ENCODE measurements at places on chromosomes 2 and 18.

DNA sequence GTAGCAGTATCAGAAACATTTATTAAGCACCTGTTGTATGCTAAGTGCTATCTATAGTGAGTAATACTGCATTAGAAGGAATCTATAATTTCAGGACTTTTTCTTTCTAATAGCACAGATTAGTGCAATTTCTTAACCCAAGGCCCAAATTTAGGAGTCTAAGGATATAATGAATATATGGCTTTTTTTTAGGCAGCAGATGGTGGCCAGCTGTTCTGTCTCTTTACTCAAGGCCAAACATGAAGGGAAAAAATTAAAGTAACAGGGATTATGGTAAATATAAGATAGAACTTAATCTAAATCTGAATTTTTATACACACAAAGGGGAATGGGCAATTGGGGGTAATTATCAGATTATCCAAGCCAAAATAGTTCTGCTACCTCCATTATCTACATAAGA is 230.6 kb upstream of the SP5 start:
- DNase-seq, result no peak

DNA sequence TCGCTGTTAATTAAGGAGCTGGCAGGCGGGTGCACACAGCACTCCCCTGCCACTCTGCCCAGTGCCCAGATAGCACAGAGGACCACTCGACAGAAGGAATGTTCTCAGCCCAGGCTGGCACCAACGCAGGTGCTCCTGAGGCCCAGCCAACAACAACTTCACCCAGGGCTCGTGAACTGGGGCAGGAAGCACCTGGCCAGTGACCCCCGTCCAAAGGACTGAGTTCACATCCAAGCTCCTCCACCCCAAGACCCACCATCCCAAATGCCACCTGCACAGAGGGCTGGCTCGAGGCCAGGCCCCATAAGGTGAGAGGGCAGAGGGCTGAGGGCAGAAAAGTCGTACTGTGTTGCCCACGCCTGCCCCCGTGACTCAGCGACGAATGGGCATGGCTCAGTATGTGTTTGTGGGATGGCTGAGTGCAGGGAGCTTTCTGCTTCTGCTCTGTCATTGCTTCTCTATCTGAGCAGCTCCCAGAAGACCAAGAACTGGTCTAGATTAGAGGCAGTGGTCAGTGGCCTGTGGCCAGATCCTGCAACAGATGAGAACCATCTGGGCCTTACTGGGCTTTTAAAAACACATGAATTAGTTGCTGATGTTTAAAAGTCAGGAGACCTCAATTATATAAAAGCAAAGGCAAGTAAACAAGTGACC is 68.4 kb downstream of the POLR1A start:
- peak; percentile 79 for DNase-seq

DNA sequence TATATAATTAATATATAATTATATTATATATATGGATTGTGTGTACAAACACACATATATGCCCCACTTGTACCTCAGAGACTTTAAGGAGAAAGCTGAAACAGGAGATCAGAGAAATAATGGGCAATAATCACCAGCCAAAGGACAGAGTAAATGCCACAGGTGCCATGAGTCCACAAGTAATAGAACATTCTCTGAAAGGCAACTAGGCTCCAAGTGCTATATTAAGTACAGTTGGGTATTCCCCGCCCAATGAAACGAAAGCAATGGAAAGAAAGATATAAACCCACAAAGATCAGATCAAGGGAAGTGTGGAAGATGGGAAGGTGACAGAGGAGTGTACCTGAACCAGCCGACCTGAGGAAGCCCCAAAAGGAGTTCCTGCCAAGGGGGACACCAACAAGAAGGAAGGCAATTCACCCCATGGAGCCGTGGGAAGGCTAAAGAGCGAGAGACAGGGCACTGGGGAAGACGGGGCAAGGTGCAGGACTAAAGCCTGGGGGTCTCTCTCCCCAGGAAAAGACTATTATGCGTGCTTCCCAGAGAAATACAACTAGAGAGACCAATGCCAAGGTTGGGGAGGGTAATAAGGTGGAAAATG is 19.0 kb downstream of the DYM start:
- DNase-seq, result no peak

DNA sequence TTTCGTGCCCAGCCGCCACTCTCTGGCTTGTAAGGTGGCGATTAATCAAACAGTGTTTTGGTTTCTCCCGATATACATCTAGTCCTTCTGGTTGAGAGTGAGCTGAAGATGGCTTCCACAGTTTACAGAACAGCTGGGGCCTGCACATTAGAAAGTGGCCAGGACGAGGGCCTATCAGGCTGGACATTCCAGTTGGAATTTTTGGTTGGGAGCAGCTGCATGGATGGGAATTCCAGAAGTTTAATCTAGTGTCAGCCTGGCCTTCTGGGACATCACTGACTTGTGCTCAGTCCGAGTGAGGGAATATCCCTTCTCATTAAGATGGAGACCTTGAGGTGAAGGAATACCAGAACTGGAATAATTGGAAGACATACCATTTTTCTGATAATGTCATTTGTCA is 118.1 kb upstream of the SIX2 start:
- no peak for DNase-seq

DNA sequence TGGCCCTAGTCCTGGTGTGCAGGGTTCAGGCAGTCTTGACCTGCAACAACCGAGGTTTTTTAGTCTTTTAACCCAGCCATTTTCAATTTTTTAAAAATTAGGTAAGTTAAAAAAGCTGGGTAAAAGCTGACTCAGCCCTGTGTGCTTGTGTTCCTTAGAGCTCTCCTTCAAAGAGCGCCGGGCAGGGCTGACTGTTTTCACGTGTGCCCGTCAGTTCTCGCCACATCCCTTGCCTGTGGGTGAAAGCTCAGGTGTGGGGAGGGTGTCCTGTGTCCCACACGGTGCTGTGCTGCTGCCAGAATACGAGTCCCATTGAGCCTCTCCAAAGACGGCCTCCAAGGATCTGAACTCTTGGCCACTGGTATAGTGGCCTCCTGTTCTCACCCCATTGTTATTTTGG is 5.3 kb upstream of the ANO7 start:
- DNase-seq, result no peak
